T47D (cell line): ENCODE measurements at places on chromosomes 11 and 22.
A peak's percentile ranks its signal among the peaks of the same experiment; 100 is the strongest.

DNA sequence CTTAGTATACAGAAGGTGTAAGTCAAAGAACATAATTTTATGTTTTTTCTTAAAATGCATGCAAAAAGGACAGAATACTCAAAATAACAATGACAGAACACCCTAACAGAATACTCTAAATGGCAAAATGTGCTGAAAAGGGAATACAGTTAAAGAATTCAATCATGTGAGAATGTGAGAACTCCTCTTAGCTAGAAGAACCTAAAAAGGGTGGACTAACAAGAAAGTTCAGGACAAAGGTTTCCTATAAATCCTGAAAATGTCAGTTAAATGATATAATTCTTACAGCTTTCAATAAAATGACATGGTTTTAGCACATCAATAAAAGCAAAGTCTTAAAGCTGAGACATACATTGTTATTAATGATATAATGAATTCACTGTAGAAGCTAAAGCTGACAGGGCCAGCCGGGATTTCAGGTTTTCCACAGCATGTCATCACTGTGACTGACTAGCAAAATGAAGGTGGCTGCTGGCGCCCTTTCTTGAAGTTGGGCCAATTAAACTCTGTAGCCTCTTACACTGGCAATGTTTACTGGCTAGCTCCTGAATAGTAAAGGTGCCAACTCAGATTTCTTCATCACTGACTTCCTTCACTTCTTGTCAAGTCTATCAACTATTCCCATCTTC is 244.4 kb downstream of the TTC28 start:
- peak; percentile 61 for DNase-seq

DNA sequence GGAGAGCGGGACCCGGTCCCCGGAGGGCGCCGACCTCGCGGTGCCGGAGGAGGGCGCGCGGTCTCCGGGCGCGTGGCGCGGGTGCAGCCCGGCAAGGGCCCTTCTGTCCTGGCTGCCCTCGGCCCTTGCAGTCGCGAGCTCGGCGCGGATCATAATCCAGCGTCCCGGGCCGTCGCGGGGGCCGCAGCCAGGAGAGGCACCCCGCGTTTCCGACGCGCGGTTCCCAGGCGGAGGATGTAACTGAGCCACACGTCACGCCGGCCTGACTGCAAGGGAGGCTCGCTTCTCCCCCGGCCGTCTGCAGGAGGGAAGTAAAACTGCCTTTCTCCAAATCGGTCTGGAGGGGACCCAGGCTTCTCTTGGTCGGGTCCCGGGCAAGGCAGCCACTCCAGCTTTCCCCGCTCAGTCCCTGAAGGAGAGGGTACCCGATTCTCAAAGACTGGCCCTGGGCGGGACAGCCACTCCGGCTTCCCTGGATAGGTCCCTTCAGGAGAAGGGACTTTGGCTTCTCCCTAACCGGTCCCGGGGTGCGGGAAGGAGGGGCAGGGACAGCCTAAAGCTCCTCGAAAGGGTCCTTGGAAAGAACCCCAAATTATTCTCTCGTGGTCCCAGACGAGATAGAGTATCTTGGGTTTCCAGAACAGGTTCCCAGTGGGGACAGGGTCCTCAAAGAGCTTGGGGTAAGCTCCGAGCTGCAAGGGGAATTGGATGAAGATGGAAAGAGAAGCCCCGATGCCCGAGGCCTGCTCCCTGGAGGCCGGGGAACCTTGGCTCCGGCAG is 836 bp downstream of the SPON1 start:
- no peak for DNase-seq

DNA sequence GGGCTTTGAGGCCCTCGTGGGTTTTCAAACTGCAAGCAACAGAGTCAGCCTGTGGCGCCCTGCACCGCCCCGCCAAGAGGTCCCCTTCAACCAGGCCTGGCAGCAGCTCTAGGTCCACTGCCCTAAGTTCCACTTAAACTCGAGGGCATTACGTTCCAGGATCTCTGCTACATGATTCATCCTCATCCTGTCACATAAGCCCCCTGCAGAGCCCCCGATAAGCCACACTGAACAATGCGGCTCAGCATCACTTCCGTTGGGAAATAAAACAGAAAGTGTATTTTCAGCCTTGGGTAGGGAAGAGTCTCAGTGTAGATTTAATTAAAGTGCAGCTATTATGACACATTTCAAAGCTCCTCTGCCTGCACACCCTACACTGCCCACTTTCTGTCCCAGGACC is 24.6 kb downstream of the SULT4A1 start:
- no peak for DNase-seq

- DNase-seq, result peak; percentile 52
Observed at GRCh38 chr22:37623075-37624016, 14.7 kb downstream of the GGA1 start.

GRCh38 chr11:32062540-32062939 is 28.3 kb upstream of the RCN1 start:
- no peak for DNase-seq

DNA sequence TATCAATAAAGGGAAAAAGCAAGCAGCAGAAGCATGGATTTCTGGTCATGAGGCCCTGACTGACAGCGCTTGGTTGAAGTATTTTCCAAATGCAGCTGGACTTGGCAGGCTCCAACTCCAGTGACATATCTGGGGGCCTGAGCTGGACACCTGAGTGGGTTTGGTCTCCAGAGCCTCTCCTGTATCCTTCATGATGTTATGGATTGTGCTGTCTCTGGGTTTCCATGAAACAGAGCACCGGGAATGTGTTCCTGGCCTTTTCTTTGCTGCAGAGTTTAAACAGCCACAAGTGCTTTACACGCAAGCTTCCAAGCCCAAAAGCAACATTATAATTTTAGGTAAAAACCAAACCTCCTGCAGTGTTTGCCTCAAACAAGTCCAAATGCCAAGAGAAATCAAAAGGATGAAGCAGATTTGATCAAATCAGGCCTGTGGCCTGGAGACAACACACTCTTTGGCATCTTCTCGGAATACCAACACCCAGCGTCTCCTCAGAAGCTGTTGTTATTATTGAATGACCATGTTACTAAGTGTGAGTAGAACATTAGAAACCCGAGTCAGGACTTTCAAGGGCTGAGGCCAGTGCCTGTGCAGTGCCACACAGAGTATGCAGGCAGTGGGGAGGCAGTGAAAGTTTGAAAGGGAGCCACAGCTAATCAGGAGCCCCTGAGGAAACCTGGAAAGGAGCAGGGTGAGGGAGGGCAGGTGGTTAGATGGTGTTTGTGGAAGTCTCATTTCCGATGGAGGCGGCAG is 42.0 kb downstream of the ME3 start:
- DNase-seq, result no peak

DNA sequence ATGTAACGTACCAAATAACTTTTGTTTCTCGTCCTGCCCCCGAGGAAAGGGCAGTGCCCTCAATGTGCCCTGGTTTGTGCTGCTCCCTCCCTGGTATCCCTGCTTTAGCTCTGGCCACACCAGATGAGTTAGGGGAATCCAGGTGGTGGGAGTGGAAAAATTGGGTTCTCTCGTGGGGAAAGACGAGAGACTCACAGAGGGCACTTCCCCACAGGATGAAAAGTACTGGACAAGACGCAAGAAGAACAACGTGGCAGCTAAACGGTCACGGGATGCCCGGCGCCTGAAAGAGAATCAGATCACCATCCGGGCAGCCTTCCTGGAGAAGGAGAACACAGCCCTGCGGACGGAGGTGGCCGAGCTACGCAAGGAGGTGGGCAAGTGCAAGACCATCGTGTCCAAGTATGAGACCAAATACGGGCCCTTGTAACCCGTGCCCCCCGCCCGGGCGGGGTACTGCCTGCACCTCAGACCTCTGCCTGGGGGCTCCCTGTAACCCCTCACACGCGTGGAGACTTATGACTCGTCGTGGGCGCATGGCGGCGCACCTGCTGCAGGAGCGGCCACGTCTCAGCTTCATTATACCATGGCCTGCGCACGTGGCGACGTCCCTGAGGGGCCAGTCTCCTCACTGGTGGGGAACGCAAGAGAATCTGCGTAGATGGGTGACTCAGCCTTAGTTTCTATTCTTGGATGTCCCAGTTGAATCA is 13.9 kb downstream of the TEF start:
- no peak for DNase-seq

DNA sequence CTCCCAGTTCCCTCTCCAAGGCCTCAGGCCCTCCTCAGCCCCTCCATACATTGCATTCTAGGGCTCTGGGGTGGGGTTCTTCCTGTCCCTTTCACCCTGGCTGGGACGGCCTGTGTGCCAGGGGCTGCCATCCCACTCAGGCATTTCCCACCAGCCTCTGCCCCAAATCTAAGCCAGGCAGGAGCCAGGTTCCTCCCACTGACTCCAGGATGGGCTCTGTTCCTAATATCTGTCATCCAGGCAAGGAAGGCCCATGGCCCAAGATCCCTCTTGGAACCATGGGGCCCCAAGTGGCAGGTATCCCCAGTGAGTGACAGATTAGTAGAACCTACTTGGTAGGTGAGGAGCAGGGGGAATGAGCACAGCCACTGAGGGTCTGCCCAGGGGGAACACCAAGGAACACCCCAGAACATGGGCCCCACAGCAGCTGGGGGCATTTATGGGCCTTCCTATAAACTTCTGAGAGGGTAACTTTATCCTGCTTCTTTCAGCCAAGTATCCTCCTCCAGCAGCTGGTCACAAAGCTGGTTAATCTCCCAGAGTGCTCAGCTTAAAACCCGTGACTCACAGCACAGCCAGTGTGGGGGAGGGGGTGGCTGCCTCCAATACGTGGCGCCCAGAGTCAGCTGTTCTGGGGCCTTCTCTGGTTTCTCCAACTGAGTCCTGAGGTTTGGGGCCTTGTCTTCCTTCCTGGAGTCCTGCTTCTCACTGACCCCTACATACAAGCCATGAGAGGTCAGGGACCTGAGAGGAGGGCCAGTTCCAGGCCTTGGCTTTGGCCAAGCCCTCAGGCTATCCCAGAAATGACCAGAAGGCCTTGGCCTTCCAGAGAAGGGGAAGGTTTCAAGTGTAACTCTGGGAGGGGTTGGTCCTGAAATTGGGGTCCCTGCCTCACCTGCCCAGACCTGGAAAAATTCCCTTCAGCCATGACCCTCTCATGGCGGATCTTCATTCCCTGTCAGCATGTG is 19.9 kb upstream of the MYOD1 start:
- no peak for DNase-seq

DNA sequence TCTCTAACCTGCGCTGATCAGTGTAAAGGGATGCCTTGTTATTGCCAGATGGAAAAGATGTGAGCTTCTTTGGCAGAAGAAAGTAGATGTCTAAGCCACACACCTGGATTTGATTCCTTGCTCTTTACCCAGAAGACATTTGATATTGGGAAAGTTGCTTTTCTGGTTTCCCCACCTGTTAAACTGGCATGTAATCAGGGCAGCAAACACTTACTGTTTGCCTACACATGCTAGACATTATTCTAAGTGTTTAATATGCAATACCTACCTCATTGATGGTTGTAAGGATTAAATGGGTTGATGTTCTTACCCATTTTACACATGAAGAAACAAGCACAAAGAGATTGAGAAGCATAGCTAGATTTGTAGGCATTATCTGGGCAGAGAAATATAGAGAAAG is 16.6 kb downstream of the ASRGL1 start:
- DNase-seq, result peak; percentile 82

DNA sequence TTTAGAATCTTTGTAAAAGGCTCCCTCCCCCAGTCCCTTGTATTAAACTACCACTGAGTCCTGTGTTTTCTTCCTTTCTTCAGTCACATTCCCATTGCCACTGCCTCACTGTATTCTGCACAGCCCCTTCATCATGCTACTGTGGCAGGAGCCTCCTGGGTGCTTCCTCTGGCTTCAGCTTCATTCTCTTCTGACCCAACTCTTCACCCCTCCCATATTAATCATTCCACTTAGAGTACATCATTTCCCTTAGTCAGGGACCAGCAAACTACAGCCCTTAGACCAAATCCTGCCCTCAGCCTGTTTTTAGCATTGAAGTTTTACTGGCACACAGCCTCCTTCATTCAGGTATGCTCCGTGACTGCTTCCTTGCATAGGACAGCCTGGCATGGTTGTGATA is 127.7 kb upstream of the MTNR1B start:
- DNase-seq, result no peak

GRCh38 chr11:7516475-7516874 is 2.7 kb downstream of the PPFIBP2 start:
- no peak for DNase-seq

GRCh38 chr11:132685174-132685611 is 847.1 kb downstream of the OPCML start:
- no peak for DNase-seq
